PC-9 (cell line): ENCODE measurements at places on chromosomes 3 and 15. TPM values are rescaled to one million over a fixed set of nuclear protein-coding genes. Genes with fewer than 3 reads are reported as not detected.

Gene C3orf38
- total RNA-seq: 12.8 and 18.6 TPM in 2 replicates

DNA sequence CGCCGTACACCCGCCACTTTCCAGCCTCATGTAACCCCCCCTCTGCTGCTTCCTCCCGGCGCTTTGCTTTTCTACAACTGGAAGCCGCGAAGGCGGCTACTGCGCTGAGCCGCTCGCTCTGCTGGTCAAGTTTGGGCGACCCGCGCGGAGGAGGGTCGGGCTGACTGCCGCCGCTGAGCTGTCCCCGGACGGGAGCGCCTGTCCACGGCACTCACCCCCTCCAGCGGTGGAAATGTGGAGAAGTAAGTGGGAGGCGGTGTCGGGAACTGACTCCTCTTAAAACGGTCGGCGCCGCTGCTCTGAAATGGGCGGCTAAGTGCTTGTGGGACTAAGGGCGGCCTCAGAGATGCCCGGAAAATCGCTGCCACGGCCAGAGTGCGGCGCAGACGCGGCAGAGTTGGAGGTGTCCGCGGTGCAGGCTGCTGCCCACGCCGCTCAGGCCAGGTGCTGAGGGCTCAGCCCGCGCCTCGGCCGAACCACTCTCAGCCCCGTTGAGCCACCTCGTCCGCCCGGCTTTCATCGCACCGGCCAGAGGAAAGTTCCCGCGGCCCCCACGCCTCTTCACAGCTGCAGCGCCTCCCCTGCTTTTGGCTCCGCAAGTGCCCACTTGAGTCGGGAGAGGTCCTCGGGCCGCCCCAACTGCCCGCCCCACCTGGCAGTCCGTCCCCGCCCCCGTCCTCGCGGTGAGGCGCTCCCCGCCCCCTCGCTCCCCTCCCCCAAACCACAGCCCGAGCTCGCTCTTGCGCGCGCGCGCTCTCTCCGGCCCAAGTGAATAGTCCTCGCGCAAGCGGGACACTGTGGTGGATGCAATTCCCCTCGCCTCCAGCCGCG, at the start of gene EPHA6:
TSS of gene EPHA6 (plus strand) at position 775 of the 831 bp plus-strand sequence.
- H3K27ac ChIP-seq: no peak within 1 kb of the TSS
- peaks cover 32% of the 10 kb centered on the region for H3K27me3 ChIP-seq
- no peaks in the 10 kb centered on the region for H3K36me3 ChIP-seq

Gene ZNF662
- 7.5 and 9.2 TPM in 2 replicates for total RNA-seq

GRCh38 chr3:66615643-66616301, 115.0 kb upstream of the LRIG1 start:
- H3K4me1 ChIP-seq: no peaks in the 10 kb centered on the region
- H3K4me3 ChIP-seq: no peak overlapping the region
- H3K27me3 ChIP-seq: no peaks in the 10 kb centered on the region

DNA sequence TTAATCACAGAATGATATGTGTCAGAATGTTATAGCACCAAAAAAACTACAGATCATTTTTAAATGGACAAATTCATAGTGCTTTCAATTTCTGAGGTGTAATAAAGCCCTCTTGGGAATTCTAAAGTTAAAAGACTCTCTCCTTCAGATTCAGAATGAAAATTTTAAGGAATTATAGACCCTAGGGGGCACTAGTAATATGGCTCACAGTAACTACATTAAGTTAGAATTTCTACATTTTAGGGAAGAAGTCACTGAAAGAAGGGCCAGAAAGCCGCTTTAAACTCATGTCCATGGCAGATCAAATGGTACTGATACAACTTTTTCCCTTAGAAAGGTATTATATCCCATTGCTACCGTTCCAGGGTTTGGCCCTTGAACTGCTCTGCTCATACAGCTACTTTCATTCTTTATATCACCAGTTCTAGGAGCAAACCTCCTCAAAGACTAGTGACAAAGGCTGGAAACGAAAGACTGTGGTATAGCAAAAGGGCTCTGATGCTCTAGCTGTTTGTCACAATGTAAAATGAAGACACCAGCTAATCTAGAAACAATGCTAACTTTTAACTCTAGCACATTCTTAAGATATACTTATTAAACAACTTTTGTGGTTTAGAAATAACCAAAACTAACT, 18.1 kb downstream of the DAZL start:
- DNase-seq: no peak
- H3K36me3 ChIP-seq: no peaks in the 10 kb centered on the region
- H3K4me3 ChIP-seq: no peak overlapping the region
- H3K27me3 ChIP-seq: no peaks in the 10 kb centered on the region

DNA sequence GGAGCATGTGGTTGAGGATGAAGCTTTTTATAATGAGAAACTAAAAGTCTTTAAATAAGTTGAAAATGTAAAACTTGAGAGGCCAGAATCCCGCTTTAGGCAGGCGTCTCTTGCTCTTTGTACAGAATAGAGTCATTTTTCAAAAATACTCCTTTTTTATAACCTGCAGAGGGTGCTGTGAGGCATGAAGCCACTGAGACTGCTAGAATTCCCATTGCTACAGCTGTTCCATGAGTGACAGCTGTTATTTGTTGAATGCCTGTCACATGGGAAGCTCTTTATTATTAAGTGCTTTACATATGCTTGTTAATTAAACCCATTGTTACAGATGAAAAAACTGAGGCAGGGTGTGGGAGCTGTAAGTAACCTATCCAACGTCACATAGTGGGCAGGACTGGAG, 18.5 kb downstream of the MINAR1 start:
- DNase-seq: no peak
- no peak overlapping the region for H3K4me3 ChIP-seq
- no peak overlapping the region for H3K27ac ChIP-seq
- no peaks in the 10 kb centered on the region for H3K27me3 ChIP-seq

- no peaks in the 10 kb centered on the region for H3K36me3 ChIP-seq
- H3K4me1 ChIP-seq: peaks cover 5% of the 10 kb centered on the region; the same call in 1 of the 2 replicates
- no peak for DNase-seq
- H3K4me3 ChIP-seq: no peak overlapping the region
- no peak overlapping the region for H3K27ac ChIP-seq
These were observed 165.3 kb downstream of the SHQ1 start for GRCh38 chr3:72682936-72683452.

GRCh38 chr15:99167201-99167600, 62.3 kb downstream of the SYNM start:
- H3K4me3 ChIP-seq: no peak overlapping the region
- no peak for DNase-seq
- H3K36me3 ChIP-seq: no peaks in the 10 kb centered on the region

- no peak overlapping the region for H3K27ac ChIP-seq
- H3K27me3 ChIP-seq: no peaks in the 10 kb centered on the region
- H3K4me1 ChIP-seq: peaks cover 5% of the 10 kb centered on the region; the same call in 1 of the 2 replicates
- H3K36me3 ChIP-seq: no peaks in the 10 kb centered on the region
These were observed 68.6 kb downstream of the VGLL4 start for GRCh38 chr3:11574981-11575669.

- no peak overlapping the region for H3K27ac ChIP-seq
- no peaks in the 10 kb centered on the region for H3K4me1 ChIP-seq
- DNase-seq: no peak
These were observed 404.4 kb upstream of the KCNMB2 start for GRCh38 chr3:178131801-178132200.

Gene TMEM207
- total RNA-seq: not detected in 2 replicates

- H3K36me3 ChIP-seq: no peaks in the 10 kb centered on the region
- H3K4me1 ChIP-seq: peaks cover 25% of the 10 kb centered on the region
- H3K27me3 ChIP-seq: no peaks in the 10 kb centered on the region
- H3K27ac ChIP-seq: no peak overlapping the region
- DNase-seq: peak; percentile 90
These were observed 268.7 kb downstream of the XXYLT1 start for GRCh38 chr3:195001961-195002861.

DNA sequence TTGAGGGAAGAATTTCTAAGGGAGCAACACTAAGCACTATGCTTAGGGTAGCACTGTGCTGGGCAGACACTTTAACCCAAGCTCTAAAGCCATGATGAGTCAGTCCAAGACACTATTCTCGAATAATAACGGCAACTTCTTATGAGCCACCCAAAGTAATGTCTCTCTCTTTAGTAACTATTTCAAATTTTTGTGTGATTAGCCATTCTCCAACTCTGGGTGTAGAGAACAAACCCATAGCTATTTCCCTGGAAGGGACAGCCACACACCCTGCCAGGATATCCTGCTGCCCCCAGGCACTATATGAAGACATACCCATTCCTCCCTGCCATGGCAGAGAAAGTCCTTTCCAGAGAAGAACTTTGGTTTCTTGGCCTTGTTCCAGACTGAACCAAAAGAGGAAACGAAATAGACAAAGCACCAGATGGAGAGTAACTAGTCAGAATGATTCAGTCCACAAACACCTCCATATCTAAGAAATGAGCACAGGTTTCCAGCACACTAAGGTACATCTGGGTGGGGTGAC, 384.9 kb upstream of the THBS1 start:
- no peaks in the 10 kb centered on the region for H3K27me3 ChIP-seq
- peak overlapping the region; percentile 79 for H3K27ac ChIP-seq
- peak; percentile 86 for DNase-seq
- H3K4me3 ChIP-seq: no peak overlapping the region
- no peaks in the 10 kb centered on the region for H3K36me3 ChIP-seq
- H3K4me1 ChIP-seq: peaks cover 32% of the 10 kb centered on the region

GRCh38 chr15:98442901-98443300, 205.4 kb upstream of the IGF1R start:
- H3K4me1 ChIP-seq: peaks cover 15% of the 10 kb centered on the region
- no peaks in the 10 kb centered on the region for H3K36me3 ChIP-seq
- no peak for DNase-seq
- peaks cover 29% of the 10 kb centered on the region for H3K27me3 ChIP-seq
- no peak overlapping the region for H3K4me3 ChIP-seq

Gene GOLGA8J
- not detected in 2 replicates for total RNA-seq

- H3K27me3 ChIP-seq: no peaks in the 10 kb centered on the region
- no peak overlapping the region for H3K4me3 ChIP-seq
- DNase-seq: no peak
- no peak overlapping the region for H3K27ac ChIP-seq
- H3K36me3 ChIP-seq: no peaks in the 10 kb centered on the region
These were observed 138.4 kb downstream of the MEIS2 start for GRCh38 chr15:36961956-36962355.

Gene NANOGP8
- total RNA-seq: not detected in 2 replicates

DNA sequence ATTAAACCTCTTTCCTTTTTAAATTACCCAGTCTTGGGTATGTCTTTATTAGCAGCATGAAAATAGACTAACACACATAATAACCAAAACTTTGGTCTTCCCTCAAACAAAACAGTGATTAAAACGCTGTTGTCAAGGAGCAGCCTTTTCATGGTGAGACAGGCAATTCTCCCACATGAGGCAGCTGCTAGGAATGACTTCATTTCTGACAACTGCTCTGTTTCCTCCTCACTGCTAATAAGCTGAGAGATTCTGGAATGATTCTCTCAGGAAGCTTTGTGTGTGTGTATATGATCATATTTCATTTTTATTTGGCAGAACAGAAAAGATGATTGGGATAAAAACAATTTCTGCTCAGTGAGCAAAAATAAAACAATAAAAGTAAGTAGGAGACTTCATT, 580.6 kb upstream of the ADAMTS9 start:
- H3K36me3 ChIP-seq: no peaks in the 10 kb centered on the region
- H3K27ac ChIP-seq: no peak overlapping the region
- H3K4me3 ChIP-seq: no peak overlapping the region

- no peak overlapping the region for H3K27ac ChIP-seq
- H3K4me3 ChIP-seq: no peak overlapping the region
- no peak for DNase-seq
- H3K4me1 ChIP-seq: peaks cover 28% of the 10 kb centered on the region
- H3K36me3 ChIP-seq: no peaks in the 10 kb centered on the region
These were observed 57.7 kb upstream of the CTSH start for GRCh38 chr15:79002581-79002980.

Gene A4GNT
- total RNA-seq: not detected in 2 replicates
